Kidney (tissue), 22 donors: ENCODE measurements at places on chromosomes 6 and 20. TPM values are rescaled to one million over a fixed set of nuclear protein-coding genes. Genes with fewer than 3 reads are reported as not detected.

GRCh38 chr6:88374553-88374952, 208.4 kb upstream of the CNR1 start:
- H3K27ac ChIP-seq: no peak overlapping the region
- no peak for DNase-seq
- H3K4me3 ChIP-seq: no peak overlapping the region
- no peaks in the 10 kb centered on the region for H3K4me1 ChIP-seq
- no peaks in the 10 kb centered on the region for H3K27me3 ChIP-seq
- no peaks in the 10 kb centered on the region for H3K36me3 ChIP-seq

DNA sequence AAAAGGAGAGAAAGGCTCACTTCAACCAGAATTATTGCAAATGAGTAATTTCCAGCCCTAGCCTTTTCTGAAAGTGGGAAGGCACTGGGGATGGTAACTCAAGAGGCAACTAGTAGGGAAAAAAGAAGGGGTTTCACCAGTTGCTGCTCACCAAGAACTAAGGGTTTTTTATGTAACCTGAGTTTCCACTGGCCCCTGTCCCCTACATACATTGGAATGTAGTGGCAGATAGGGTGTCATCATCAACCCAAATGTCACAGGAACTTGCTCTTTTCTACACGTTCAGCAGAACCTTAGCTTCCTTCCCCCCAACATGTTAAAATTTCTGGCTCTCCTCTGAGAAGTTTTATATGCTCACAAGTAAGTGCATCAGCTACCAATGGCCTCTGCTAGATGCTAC, 38.2 kb upstream of the PKHD1 start:
- H3K36me3 ChIP-seq: no peaks in the 10 kb centered on the region
- H3K27ac ChIP-seq: peak overlapping the region; percentile 94
- peak overlapping the region; percentile 37 for H3K4me3 ChIP-seq
- no peak for DNase-seq

DNA sequence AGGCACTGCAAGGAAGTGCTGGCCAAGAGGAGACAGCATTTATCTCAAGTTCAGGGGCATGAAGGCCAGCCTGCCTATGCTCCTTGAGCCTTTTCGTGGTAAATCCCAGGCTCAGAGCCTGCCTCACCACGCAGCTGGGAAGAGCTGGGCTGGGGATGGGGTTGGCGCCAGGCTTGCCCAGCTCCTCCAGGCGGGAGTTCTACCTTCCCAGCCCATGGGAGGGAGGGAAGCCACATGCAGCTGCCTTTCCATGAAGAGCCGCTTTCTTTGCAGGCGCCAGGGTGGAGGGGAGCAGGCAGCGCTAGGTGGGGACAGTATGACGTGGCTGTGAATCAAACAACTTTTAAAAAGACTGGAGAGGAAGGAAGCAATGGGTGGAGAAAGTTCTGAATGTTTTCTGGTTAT, 19.5 kb upstream of the SIRT5 start:
- H3K27ac ChIP-seq: peak overlapping the region; percentile 45
- no peak overlapping the region for H3K4me3 ChIP-seq
- no peaks in the 10 kb centered on the region for H3K4me1 ChIP-seq
- no peaks in the 10 kb centered on the region for H3K36me3 ChIP-seq
- peak; percentile 41 for DNase-seq
- no peaks in the 10 kb centered on the region for H3K27me3 ChIP-seq

DNA sequence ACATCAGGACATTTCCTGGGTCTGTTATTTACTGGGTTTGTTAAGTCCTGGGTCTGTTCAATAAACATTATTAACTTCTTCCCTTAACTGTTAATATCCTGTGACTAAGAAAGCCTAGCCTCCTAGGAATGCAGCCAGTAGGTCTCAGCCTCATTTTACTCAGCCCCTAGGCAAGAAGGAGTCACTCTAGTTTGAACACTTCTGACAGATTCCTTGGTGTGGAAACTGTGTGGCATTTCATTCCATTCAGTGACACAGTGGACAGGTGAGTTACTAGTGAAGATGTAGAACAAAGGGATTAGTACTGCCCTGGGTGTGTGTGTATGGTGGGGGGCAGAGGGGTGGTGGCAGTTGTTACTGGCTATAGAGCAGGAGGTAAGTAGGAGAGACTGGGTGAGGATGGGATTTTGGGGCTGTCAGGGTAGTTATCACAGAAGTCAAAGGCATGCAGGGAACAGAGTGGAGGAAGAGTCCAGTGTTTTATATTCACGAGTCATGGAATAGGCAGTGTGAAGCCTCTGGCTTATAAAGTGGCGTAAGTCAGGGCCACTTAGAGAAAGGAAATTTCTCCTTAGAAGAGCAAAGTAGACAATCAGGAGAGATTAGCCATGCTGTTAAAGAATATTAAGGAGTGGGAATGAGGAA, 28.4 kb downstream of the RNF182 start:
- no peaks in the 10 kb centered on the region for H3K36me3 ChIP-seq
- no peaks in the 10 kb centered on the region for H3K27me3 ChIP-seq
- H3K4me1 ChIP-seq: no peaks in the 10 kb centered on the region
- H3K27ac ChIP-seq: no peak overlapping the region
- peak; percentile 2 for DNase-seq

DNA sequence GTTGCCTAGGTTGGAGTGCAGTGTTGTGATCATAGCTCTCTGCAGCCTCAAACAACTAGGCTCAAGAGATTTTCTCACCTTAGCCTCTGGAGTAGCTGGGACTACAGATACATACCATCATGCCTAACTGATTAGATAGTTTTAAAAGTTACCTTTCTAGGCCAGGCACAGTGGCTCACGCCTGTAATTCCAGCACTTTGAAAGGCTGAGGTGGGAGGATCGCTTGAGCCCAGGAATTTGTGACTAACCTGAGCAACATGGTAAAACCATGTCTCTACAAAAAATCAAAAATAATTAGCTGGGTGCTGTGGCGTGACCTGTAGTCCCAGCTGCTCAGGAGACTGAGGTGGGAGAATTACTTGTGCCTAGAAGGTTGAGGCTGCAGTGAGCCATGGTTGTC, 41.2 kb downstream of the SLC17A5 start:
- H3K36me3 ChIP-seq: peaks cover 9% of the 10 kb centered on the region
- no peaks in the 10 kb centered on the region for H3K27me3 ChIP-seq
- H3K27ac ChIP-seq: no peak overlapping the region
- no peak for DNase-seq
- H3K4me3 ChIP-seq: no peak overlapping the region

DNA sequence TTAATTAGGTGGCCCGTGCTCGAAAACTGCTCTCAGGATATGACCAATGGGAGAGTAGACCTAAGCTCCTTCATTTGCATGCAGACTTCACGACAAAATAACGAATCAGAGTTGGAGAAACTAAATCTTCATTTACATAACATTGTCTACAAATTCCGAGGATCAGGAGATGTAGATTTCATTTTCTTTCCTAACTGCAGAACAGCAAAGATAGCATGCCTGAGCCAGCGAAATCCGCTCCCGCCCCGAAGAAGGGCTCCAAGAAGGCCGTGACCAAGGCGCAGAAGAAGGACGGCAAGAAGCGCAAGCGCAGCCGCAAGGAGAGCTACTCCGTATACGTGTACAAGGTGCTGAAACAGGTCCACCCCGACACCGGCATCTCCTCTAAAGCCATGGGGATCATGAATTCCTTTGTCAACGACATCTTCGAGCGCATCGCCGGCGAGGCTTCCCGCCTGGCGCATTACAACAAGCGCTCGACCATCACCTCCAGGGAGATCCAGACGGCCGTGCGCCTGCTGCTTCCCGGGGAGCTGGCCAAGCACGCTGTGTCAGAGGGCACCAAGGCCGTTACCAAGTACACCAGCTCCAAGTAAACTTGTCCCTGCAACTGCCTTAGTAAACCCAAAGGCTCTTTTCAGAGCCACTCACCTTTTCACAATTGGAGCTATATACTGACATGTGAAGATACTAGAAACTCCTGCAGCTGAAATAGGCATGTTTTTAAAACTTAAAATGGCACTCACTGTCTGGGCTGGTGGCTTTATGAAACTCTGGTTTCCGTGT, 96.5 kb downstream of the HFE start:
- peak overlapping the region; percentile 82 for H3K4me3 ChIP-seq
- no peaks in the 10 kb centered on the region for H3K27me3 ChIP-seq
- peak; percentile 91 for DNase-seq
- H3K27ac ChIP-seq: peak overlapping the region; percentile 59
- H3K4me1 ChIP-seq: peaks cover 7% of the 10 kb centered on the region

Gene CALHM5
- 1.3 TPM for total RNA-seq

Gene CTAGE9
- total RNA-seq: not detected
